ENCODE measurements at places on chromosomes 3 and 15.
A peak's percentile ranks its signal among the peaks of the same experiment; 100 is the strongest.

DNA sequence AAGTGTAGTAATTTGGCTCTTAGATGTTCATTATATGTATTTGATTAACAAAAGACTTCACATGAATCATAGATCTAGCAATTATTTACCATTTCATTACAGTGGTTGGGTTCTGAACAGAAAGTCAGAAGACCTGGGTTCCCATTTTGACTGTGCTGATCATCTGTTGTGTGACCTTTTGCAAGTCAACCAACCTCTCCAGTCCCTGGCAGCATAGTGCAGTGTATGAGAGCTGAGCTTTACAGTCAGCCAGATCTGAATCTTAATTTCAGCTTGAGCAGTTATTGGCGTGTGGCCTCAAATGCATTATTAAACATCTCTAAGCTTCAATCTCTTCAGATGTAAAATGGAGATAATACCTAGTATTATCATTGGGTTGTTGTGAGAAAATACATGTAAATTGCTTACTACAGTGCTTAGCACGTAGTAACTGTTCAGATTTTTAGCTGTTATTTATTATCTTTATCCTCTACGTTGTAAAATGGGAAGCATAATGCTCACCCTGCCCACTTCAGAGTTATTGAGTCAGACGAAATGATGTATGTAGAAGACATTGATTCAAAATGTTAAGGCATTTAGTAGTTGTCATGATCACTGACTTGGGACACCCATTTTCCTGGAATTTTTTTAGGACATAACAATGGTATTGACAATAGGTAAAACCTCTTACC is 104.0 kb downstream of the KLHL25 start:
- no peak for DNase-seq

- DNase-seq, result no peak
Measured at GRCh38 chr15:70643783-70644125, 119.6 kb downstream of the UACA start.

DNA sequence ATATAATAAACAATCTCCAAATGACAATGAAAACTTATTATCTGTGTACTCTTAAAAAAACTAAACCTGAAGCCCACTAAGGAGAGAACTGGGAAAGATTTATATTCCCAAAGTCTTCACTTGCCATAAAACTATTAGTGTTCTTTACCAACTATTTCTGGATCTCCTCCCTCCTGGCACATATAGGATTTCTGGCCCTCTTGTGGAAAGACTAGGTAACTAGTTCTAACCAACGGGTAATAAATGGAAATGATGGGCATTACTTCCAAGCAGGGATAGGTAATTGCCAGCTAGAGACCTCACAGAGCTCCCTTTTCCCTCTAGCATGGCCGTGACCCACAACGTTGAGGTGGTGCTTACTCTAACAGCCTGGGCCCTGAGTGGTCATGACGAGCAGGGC is 110.1 kb downstream of the DNAH12 start:
- peak; percentile 41 for DNase-seq

DNA sequence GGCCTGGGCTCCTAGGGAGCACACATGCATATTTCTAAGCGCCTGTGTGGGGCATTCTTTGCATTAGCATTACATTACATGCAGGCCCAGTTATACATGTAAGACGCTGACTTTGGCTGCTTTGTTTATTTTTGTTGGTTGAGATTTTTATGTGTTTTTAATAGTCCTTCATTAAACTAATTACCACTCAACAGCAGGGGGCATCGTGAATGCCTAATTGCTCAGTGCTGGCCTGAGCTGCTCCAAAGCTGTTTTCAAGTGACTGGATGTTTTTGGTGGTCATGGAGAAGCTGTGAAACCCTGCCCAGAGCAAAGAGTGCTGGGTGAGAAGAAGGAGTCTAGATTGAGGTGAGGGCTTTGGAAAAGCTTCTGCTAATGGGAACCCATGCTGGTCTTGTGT is 41.5 kb downstream of the GPD1L start:
- no peak for DNase-seq

DNA sequence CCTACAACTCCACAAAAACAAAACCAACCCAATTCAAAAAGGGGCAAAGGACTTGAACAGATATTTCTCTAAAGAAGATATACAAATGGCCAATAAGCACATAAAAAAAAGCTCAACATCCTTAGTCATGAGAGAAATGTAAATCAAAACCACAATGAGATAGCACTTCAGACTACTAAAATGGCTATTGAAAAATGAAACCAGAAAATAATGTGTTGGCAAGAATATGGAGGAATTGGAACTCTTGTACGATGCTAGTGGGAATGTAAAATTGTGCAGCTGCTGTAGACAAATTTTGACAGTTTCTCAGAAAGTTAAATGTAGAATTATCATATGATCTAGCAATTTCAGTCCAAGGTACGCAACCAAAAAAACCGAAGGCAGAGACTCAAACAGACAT is 29.0 kb downstream of the KY start:
- no peak for DNase-seq

DNA sequence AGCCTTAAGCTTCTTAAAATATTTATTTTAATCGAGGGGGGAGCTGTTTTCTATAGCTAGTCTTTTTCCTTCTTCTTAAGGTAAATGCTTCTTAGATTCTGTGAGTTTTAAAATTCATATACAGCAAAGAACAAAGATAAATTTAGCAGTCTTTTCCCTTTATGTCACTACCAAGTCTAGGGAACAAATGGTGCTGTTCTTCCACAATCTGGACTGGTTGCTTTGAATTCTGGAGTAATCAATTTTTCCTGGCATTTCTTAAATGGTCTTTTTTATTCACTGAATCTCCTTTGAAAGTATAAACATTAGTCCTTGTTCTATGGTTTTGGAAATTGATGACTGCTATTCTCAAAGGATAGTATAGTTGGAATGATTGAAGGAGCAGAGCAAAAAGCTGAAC is 82.8 kb downstream of the CHL1 start:
- DNase-seq, result no peak

- no peak for DNase-seq
Measured at GRCh38 chr3:117109178-117109577, 399.6 kb downstream of the TUSC7 start.

DNA sequence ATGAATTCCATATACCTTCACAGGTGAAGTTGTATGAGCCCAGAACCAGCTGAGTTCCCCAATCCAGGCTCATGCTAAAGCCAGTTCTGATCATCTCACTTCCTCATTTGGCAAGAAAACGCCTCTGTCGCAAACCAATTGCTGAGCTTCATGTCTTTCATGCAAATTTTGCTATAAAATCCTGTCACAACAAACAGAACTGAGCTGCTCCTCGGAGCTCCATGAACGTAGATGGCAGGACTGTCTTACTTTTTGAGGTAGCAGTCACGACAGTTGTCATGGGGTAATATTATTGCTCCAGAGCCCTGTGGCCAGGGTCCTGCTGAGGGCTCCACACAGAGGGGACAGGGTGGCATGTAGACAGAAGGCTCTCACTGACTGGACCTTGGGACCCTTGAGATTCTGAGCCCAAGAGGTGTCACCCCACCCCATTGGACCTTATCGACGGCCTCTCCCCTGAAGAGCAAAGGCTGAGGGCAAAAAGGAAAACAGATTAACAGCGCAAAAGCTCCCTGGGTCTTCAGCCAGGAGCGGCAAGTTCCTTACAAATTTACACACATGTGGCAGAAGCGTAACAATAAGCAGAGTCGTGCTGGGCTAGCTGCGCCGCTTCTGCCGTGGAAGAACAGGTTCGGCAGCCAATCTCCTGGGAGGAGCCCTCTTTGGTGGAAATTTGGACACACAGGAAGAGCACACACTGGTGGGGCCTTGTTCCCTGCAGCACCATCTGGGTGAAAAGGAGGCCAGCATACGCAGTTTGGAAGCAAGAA is 249.2 kb downstream of the OPA1 start:
- no peak for DNase-seq

DNA sequence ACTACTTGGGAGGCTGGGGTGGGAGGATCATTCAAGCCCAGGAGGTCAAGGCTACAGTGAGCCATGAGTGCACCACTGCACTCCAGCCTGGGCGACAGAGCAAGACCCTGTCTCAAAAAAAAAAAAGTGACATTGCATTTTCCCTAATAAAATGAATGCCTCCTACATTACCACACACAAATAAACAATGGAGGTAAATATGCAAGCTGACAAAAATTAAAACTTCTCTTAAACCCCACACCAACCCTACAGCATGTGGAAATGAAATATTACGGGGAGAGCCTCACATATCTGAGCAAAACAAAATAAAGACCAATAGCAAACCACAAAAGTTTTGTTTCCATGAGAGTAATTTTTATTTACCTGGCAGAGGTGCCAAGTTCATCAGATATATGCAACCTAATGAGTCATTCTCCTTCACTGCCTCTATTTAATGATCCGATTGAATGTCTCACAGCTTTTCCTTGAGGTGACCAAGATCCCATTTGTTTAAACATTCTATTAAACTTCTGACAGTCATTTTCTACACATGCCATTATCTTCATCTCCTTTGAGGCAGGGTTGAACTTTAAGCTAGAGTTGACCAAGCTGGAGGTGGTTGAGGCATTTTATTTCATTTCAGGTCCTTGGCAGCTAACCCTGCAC is 9.4 kb upstream of the CAV3 start:
- DNase-seq, result no peak

DNA sequence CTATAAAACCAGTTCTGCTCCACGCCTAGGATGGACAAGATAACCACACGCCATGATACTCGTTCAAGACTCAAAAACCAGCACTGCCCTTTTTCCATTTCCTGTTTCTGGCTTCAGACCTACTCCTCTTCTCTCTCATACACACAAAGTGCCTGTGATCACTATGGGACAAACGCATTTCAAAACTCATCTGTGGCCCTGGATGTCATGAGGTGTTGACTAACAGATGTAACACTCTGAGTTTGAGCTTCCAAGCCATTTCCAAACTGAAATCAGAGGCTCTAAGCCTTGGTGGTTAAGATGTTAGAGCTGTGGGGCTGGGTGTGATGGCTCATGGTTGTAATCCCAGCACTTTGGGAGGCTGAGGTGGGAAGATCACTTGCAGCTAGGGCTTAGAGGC is 55.7 kb upstream of the LMOD3 start:
- no peak for DNase-seq

- no peak for DNase-seq
Measured at GRCh38 chr15:37877851-37878741, 56.3 kb upstream of the TMCO5A start.

DNA sequence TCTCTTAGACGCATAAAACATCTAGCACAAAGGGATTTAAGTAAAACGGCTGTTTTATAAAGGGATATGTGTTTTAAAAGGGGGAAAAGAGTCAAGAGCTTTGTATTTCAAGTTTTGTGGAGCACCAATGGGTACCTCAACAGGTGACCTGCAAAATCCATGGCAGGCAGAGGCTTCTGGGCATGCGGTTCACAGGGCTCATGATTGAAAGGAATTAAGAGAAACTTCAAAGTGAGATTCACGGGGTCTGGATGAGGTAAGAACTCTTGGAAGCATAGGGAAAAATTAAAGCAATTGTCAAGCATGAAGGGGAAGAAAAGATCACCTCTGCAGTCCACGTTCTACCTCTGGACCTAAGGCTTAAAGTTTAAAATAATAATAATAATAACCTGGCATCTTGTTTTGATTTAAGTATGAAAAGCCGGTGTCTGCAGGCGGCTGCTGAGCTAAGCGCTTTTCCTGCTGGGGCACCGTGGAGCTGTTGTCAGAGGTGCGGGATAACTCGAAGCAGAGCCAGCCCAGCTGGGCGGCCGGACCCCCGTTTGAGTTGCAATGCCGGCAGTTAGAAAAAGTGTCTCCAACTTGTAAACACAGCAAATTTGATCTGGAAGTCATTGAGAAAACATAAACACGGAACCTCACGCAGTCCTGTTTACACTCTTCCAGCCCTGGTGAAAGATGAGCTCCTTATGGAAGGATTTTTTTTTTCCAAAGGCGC is 40.5 kb downstream of the HES1 start:
- no peak for DNase-seq

DNA sequence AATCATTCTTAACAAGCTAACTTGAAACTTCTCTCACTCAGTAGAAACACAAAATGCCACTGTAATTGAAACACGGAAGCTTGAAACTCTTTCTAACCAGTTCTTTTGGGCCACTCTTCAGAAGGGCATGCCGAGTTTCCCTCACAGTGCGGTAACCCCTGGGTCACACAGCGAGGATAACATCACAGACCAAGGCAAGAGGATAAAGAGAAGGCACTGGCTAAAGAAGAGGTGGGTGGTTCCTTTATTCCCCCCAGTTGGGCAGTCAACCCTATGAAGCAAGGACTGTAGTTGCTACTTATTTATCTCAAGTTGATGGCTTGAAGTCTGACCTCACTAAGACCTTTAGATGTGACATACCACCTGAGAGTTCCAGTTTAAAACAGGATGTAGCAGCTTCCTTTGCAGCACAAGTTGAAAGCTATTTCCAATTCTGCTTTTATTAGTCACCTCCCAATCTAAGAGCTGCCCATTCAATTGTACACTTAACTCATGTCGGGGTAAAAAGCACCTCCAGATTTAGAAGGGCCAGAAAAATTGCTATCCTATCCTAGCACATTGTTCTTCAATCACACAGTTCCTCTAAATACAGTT is 272.4 kb downstream of the TIGIT start:
- no peak for DNase-seq

- DNase-seq, result no peak
Measured at GRCh38 chr3:43793648-43794372, 103.1 kb downstream of the ABHD5 start.

GRCh38 chr15:43769584-43770228 is 7.1 kb downstream of the ELL3 start:
- DNase-seq, result peak; percentile 10

DNA sequence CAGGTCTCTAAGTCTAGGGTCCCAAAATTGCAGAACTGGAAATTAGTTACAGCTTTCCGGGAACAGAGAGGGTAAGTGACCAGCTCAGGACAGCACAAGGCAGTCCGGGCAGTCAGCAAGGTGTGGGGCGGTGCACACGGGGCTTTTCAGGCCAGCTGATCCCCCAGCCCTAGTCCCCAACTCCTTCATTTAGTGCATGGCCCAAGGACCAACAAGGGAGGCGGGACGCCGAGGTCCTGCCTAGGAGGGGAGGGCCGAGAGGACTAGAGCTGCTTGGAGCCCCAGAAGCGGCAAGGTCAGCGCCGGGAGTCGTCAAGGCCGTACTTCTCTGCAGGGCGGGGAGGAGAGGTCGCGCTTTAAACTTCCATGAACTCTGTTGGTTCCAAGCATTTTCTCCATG is 2.0 kb upstream of the PDE8A start:
- no peak for DNase-seq

DNA sequence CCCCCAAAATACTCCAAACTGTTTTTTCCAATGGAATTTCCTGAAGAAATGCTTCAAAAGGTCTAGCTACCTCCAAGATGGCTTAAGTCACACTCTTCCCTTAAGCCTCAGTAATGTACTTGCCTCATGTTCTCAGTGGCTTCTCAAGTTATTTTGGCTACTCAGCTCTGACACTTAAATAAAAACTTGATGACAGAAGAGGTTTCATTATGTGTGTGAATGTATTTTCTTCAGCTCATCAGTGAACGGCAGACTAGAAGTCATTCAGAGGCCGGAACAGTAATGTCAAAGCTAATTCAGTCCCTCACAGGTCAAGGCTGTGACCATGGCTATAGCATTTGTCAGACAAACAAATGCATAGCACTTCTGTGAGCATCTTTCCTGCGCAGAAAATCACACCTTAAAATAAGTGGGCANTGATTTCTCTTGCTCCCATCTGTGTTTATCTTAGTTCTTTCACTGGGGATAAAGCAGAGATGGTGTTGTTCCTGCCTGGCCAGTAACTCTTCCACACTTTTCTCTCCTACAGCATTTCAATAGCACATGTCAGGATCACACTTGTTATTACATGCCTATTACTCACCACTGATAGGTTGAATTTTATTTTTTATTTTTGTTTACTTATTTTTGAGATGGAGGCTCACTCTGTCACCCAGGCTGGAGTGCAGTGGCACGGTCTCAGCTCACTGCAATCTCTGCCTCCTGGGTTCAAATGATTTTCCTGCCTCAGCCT is 68.5 kb upstream of the PLCL2 start:
- DNase-seq, result no peak
